IPS DF 6.9 (cell line): ENCODE measurements at places on chromosomes 1 and 21.

DNA sequence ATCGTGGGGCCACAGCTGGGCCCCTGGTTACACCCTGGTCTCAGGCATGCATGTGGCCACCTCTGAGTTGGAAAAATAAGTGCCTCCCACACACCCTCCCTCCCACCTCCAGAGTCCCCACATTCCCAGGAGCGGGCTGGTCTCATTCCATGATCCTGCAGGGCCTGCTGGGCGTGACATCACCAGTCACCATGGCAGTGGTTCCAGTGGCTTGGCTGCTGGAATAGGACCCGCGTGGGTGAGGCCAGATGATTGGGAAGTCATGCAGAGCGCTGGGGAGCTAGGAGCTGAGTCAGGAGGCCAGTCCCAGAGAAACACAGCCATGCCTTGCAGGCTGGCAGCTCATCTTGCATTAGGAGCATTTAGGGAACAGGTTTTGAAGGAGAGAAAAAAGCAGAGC is 125.4 kb upstream of the TMEM51 start:
- DNase-seq: no peak

DNA sequence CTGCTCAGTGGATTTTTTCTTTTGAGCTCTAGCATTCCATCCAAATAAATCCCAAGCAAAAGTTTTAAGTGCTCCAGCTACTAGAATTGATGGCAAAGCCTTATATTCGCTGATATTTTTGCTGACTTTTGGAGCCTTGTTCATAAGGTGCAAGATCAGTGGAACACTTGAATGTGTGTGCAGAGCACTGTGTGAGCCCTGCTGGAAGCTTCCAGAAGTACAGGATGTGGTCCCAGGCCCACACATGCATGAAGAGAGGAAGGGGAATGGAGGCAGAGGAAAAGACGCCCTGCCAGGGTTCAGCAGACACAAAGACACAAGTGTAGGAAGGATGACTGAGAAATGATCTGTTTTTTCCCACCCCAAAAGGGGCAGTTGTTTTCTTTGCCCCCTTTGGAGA is 169.4 kb downstream of the KCNJ6 start:
- no peak for DNase-seq

- no peak for DNase-seq
Observed at GRCh38 chr1:17016317-17016661, 4.6 kb upstream of the ATP13A2 start.

- no peak for DNase-seq
Observed at GRCh38 chr1:198416296-198416695, 124.2 kb downstream of the ATP6V1G3 start.

DNA sequence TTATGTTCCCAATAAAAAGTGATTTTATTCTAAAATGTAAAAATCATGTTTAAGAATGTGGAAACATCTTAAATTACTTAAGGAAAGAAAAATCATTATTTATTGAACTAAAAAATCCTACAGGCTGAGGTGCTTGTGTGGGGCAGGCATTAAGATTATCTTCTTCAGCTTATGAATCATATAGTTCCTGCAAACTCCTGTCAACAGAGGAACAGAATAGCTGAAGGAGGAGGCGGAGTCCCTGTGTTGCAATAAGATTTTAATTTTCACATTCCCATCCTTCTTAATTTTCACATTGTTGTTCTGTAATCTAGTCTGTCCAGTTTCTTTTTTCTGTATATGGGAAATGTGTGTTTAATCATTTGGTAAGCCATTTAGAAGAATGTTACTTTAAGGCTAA is 20.6 kb upstream of the OLFML3 start:
- no peak for DNase-seq

GRCh38 chr1:167066333-167067122 is 23.6 kb downstream of the GPA33 start:
- no peak for DNase-seq

GRCh38 chr1:202974856-202975255 is 7.8 kb upstream of the CYB5R1 start:
- no peak for DNase-seq

- no peak for DNase-seq
Observed at GRCh38 chr21:44932408-44933181, 7.2 kb upstream of the SLX9 start.

- DNase-seq: no peak
Observed at GRCh38 chr1:14442669-14443068, 155.8 kb upstream of the KAZN start.

DNA sequence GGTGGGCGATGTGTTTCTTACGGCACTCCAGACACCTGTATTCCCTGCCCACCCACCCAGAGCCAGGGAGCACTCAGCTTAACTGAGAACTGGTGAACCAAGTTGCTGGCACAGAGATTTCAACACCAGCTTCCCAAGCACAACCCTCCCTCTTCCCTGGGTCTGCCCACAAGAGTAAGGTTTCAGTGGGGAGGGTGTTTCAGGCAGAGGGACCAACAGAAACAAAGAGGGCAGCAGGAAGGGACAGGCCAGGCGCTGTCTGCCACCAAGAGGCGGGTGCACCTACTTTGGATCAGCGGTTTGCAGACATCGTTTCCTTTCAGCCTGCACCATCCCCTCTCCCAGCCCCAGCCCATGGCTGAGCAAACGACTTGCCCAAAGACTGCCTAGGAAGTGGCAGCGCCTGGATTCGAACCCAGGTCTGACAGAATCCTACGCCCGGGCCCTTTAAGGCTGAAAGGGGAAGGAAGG is 21.9 kb upstream of the ALDH4A1 start:
- no peak for DNase-seq

GRCh38 chr1:21937034-21937371 is at the start of gene HSPG2:
Gene HSPG2, minus strand, starts transcription at chr1:21937310. Its CDS starts 93 bp downstream, at chr1:21937217.
- no peak for DNase-seq

DNA sequence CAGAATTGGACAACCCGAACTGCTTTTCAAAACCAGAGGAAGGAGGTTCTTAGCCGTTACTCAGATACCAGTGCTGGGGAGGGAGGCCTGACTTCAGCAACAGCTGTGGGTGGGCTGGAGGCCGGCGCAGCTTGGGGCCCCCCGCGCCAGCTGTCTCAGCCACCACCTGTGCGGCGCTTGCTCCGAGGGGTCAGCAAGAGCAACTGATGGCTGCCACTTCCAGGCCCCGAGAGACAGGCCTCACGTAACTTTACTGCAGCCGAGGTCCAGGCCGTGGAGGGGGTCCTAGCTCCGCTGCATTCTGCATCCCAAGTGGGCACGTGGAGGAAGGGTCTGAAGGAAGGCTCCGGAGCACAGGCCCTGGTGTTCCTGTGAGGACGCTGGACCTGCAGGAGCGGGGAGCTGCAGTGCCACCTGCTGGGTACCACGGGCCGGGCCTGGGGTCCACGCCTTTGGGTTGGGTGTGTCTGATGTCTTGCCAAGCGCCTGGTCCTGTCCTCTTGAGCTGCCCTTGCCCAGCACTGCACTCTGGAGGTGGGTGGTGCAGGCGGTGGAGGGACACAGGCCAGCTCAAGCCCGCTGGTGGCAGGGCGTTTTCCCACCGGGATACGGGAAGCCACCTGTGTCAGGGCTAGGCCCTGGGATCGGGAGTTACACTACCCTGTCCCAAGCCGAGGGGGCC is 9.8 kb downstream of the THAP3 start:
- no peak for DNase-seq

- no peak for DNase-seq
Observed at GRCh38 chr1:48898894-48899293, 122.2 kb upstream of the BEND5 start.

- no peak for DNase-seq
Observed at GRCh38 chr1:85615586-85616363, 35.2 kb downstream of the CCN1 start.

GRCh38 chr1:82695443-82695842 is 894.7 kb downstream of the ADGRL2 start:
- no peak for DNase-seq

DNA sequence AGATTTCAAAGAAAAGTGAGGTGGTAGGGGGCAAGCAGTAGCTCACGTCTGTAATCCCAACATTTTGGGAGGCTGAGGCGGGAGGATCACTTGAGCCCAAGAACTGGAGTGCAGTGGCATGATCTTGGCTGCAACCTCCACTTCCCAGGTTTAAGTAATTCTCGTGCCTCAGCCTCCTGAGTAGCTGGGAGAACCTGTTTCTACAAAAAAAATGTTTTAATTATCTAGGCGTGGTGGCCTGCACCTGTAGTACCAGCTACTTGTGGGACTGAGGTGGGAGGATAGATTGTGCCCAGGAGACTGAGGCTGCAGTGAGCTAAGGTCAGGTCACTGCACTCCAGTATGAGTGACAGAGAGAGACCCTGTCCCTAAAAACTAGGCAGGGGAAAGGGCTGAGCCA is 2.6 kb upstream of the TSPAN1 start:
- no peak for DNase-seq

DNA sequence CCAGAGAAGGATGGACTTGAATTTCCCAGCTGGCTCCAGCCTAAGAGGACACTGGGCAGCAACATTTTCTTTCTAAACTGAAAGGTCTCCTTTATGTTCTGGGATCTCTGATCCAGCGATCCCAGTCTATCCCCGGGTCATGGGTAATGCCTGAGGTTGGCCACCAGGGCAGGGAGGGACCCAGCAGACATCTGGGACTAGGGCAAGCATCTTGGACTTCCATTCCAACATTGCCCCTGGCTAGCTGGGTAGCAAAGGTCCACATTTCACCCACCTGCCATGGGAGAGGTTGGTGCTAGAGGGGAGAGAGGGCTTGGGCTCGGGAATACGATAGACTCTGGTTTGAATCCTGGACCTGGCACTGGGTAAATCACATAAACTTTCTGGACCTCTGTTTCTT is 84.6 kb downstream of the LRRN2 start:
- no peak for DNase-seq

DNA sequence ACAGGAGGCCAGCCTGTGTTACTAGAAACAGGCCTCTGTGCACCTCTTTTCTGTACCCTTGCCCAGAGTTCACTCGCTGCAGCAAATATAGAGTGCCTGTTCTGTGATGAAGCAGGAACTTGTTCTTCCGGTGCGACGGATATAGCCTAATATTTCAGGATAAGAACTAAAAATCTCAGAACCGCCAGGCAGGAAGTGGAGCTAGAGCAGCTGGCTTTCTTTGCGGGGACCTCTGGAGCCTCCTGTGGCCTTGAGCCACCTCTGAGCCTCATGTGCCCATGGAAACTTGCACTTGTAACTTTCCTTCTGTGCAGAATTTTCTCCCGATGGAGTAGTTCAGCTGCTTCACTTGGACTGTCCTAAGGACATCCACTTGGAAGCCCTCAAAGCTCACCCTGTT is 44.5 kb upstream of the VAMP3 start:
- no peak for DNase-seq

DNA sequence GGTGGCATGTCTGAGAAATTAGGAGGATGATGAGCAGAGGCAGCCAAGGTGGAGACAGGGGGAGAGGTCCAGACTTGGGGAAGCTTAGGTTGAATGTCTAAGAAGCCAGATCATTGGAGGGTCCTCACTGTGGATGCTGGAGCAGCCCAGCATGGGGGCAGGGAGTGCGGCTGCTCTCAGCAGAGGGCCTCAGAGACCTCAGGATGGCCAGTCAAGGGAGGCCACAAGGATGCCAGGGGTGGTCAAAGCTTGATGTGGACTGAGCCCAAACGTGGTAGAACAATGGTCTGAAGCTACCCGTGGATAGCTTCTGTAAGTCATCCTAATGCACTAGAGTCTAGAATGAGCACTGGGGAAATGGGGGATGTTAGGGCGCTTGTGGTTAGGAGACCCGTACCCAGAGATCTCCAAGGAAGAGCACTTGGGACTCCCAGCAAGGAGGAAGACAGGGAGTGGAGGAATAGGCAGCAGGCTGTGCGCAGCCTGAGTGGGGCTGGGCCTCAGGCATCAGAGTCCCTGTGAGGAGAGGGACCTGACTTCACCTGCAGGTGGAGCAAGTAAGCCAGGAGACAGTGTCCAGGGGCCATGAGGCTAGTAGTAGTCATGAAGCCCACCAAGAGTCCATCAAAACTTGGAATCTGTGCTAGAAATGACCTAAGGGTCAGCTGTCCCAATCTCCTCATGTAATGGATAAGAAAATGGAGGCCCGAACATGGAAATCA is 4.3 kb upstream of the S100A9 start:
- peak; percentile 18 for DNase-seq

- no peak for DNase-seq
Observed at GRCh38 chr1:215665215-215665614, 98.1 kb downstream of the KCTD3 start.

GRCh38 chr1:212591922-212592321 is 16.6 kb upstream of the ATF3 start:
- DNase-seq: no peak

DNA sequence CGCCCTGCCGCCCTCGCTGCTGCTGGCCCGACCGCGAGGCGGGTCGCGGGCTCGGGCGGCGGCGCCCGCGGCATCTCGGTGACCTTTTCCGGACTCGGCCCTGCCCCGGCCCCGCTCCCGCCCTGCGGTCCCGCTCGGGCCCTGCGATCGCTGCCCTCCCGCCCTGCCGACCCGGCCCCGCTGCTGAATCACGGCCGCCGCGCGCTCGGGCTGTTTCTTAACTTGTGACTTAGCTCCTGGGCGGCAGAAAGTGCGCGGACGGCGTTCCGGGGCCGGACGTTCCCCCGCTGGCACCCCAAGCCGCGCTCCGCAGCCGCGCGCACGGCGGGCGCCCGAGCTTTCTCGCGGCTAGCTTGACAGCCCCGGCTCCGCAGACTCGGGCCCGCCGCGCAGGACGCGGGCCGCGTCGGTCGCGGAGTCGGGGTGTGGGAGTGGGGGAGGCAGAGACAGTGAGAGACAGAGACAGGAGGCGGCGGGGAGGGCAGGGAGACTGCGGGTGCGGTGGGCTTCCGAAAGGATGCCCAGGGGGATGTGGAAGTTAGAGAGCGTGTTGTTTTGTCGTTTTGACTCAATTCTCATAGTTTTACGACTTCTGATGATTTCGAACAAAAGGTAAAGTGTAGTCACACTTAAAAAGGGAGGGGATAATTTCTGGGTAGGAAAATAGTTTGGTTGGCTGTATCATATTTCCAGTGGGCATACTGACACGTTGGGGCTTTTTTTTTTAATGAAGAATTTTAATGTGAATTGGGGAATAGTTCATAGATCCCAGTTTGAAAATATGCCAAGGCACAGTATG is 49.8 kb downstream of the PRDM2 start:
- no peak for DNase-seq

GRCh38 chr1:25549273-25550154 is 6.1 kb downstream of the LDLRAP1 start:
- no peak for DNase-seq

GRCh38 chr1:58789996-58790660 is 6.3 kb upstream of the JUN start:
- no peak for DNase-seq

DNA sequence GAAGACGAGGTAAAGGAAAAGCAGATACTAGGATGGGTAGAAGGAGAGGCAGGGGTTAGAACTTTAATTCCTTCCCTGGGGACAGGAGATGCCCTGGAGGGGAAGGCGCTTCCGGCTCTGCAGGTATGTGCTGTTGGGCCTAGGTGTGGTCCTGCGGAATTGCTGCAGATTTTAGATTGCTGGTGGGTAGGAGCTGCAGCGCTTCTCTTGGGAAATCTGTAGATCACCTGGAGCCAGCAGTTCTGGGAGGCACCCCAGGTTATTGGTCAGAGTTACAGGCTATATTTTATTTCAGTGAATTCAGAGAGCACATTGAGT is 1.1 kb downstream of the MGST3 start:
- no peak for DNase-seq

- DNase-seq: no peak
Observed at GRCh38 chr21:33152732-33153130, 77.0 kb upstream of the IFNAR2 start.
